Osteoblast (primary cell): ENCODE measurements at places on chromosomes 3 and 15. TPM values are rescaled to one million over a fixed set of nuclear protein-coding genes. Genes with fewer than 3 reads are reported as not detected.

SORD gene
- total RNA-seq = 9.8 and 12.4 TPM in 2 replicates

C3orf70 gene
- total RNA-seq = 1.4 and 1.5 TPM in 2 replicates

CD200 gene
- total RNA-seq = 1.5 and 3.3 TPM in 2 replicates

SUCLG2 gene
- total RNA-seq = 56.8 and 62.5 TPM in 2 replicates

AHSG gene
- total RNA-seq = not detected in 2 replicates

ATP8B4 gene
- 0.88 and 1.1 TPM in 2 replicates for total RNA-seq

TMEM207 gene
- not detected in 2 replicates for total RNA-seq

C3orf20 gene
- under 0.01 and 0.29 TPM in 2 replicates for total RNA-seq

SMAD6 gene
- 28.9 and 31.8 TPM in 2 replicates for total RNA-seq

MUC20 gene
- 0.36 and 1.2 TPM in 2 replicates for total RNA-seq

ABHD17C gene
- 11.5 and 11.6 TPM in 2 replicates for total RNA-seq

RAD51 gene
- 1.8 TPM in 2 replicates for total RNA-seq

SCN11A gene
- under 0.01 TPM in 1 of 2 replicates, not detected in the other for total RNA-seq

SELENOT gene
- 87.9 and 94.3 TPM in 2 replicates for total RNA-seq

BBX gene
- 63.4 and 66.6 TPM in 2 replicates for total RNA-seq

ALDH1A2 gene
- 0.88 and 1.1 TPM in 2 replicates for total RNA-seq

DCBLD2 gene
- 187 and 278 TPM in 2 replicates for total RNA-seq
